ENCODE measurements at places on chromosomes 7 and 10.
A peak's percentile ranks its signal among the peaks of the same experiment; 100 is the strongest.

GRCh38 chr7:5525271-5526099 is 101.9 kb upstream of the TNRC18 start:
- DNase-seq = no peak

GRCh38 chr7:4683884-4684565 is 1.9 kb downstream of the FOXK1 start:
- peak; percentile 91 for DNase-seq

DNA sequence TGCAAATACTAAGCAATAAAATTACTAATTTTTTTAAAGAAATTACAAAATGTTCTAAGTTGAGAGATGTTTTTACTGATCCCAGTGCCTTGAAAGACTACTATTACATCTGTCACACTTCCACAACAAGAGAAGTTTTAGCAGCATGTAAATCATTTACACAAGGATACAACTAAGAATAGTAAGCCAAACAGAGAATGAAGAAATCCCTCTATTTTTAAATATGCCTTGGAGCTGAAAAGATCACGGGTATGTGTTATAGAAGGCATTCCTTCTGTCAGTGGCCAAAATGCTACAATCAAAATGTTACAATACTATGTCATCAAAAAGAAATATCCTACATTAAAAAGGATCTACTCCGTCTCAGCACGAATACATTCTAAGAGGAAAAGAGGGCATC is 52.6 kb downstream of the LARP4B start:
- no peak for DNase-seq

DNA sequence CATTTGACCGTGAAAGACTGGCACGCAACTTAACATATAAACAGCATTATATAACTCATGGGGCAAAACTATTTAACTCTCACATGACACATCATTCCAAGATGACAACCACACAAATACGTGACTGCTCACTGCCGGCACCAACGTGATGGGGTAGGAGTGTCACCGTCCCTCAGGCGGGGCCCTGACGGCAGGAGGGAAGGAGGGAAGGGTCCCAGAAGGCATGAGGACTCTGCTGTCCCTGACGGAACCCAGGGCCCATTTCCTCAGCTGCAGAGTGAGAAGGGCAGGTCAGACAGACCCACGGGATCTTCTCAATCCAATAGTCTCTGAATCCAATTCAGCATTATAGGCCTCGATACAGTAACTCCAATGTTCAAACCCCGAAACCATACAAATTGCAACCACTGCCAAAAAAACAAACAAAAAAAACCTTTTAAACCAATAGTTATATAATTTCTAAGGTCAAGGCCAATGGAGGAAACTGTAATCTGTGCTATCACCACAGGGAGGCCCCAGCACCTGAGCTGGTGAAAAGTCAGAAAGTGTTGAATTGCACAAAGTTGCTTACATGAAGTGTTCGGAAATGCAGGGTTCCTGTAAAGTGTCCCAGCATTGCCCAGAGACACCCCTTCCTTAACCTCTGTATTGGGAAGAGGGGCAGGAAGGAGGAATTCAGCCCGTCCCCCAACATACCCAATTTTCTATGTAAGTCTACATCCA is 137.4 kb downstream of the TNS3 start:
- no peak for DNase-seq

- DNase-seq = no peak
These were observed 3.3 kb downstream of the NUDT13 start for GRCh38 chr10:73113551-73113950.

DNA sequence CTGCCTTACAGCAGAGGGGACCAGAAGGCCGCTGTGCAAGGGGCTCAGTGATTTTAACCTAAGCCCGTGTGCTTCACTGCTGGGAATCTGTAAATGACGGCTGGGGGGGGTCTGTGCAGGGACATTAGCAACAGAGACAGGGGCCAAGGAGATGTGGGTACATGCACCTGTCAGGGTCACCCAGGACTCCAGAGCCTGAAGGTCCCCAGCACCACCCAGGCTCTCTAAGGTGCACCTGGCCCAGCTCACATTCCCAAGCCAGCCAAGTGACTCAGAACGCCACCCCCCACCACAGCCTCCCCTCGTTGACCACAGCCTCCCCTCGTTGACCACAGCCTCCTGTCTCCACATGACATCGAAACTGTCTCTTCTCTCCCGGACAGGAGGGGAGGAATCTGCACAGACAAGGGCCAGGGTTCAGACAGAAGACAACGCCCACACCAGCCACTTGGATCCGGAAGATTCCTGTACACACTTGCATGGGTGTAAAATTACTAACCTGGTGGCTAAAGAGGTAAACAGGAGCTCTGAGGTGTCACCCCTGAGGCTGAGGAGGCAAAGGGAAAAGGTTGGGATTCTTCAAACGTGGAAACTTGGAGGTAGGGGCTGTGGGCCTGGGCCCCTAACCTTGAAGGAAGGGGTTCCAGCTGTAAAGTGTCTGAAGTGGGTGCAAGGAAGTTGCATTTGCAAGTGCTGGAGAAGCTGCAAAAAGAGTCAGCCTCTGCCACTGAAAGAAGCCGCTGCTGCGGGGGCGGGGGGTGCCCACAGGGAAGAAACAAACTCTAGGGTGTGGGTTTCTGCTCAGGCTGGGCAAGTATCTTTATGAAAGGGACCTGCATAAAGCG is 27.0 kb downstream of the CALML3 start:
- DNase-seq = no peak

- DNase-seq = no peak
These were observed 102.9 kb upstream of the MYO3A start for GRCh38 chr10:25831080-25831479.

DNA sequence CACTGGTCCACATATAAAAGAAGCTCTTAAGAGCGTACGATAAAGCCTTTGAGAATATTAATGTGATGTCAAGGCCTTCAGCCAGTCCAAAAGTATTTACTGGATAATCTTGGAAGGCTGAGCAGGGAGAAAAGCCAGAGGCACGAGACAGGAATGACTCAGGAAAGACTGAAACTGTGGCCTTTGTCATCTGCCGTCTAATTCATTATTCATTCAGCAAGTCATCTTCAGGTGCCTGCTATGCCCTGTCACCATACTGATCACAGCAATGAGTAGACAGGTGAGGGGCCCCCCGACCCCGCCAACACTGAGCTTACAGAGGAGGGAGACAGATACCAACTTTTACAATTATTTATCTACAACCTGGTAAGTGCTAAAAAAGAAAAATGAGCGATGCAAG is 78.9 kb downstream of the VOPP1 start:
- DNase-seq = no peak

GRCh38 chr10:60666221-60666620 is 112.1 kb upstream of the CDK1 start:
- DNase-seq = no peak

DNA sequence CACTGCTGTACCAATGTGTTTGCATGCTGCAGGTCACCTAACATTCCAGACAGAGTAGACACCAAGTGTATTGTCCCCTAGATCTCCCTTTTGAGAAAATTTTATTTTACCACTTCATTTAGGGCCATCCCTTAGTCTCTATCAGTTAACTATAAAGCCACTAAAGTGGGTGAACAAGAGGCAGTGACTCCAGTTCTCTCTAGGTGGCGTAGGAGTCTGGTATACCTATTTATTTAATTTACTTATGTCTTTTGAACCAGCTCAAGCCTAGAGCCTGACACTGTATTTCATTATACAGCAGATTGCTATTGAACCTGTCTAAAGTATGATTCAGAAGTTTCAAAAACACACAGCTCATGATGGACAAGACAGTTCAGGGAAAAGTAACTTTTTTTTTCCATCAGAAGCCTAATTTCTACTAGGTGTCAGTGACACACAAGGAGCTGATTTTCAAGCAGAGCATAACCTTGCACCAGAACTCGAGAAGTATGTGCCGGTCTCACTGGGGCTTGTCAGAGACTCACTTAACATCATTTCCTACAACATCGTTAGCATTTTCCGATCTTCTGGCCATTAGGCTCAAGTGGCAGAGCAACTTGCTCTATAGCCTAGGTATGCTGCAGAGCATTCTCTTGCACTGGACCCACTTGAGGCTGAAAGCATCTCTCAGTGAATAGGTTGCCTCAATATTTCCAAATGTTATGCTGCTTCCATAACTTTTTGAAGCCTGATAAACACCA is 175.4 kb downstream of the CDC14C start:
- DNase-seq = no peak

GRCh38 chr10:88500656-88501055 is 82.5 kb downstream of the RNLS start:
- DNase-seq = no peak

GRCh38 chr7:130926001-130926691 is 192.1 kb upstream of the KLF14 start:
- peak; percentile 55 for DNase-seq

GRCh38 chr10:93841961-93842360 is 51.8 kb upstream of the SLC35G1 start:
- DNase-seq = no peak

GRCh38 chr7:124810605-124811004 is 45.0 kb upstream of the GPR37 start:
- no peak for DNase-seq

GRCh38 chr7:86975914-86976313 is 83.5 kb downstream of the ELAPOR2 start:
- DNase-seq = no peak

DNA sequence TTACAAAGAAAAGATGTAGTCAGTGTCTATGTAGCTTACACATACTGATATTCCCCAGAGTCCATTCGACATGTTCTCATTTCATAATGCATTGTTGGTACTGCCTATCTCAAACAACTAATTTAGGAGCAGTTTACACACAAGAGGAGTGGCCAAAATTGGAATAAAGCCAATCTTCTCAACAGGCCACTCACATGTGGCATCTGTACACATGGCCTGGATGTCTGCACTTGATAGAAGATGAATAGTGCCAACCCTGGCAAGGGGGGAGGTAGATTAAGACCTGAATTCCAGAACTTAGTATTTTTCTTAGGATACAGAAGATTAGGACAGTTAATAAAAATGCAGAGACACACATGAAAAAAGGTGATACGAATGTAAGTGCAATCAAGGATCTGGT is 125.3 kb upstream of the STARD3NL start:
- DNase-seq = no peak

GRCh38 chr7:125119559-125120115 is 190.0 kb upstream of the POT1 start:
- DNase-seq = no peak

GRCh38 chr10:34580214-34580613 is 234.9 kb downstream of the PARD3 start:
- no peak for DNase-seq

GRCh38 chr10:94402843-94403379 is 570 bp downstream of the TBC1D12 start:
- DNase-seq = no peak

DNA sequence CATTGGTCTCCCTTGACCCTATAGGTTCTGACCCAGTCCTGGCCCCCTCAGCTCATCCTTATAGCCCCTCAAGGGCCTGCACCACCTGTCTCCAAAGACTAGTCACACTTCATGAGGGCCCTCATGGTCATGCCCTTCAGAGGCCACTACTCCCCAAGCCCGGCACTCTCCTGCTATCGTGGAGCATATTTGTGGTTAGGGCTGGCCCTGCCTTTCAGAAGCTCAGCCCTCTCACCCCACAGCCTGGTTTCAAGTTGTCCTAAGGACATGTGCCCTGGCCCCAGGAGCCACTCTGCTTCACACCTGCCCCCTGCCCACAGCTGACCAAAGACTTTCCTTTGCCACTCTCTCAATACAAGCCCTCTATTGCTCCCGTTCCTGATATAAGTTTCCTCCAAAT is 60.3 kb upstream of the LBX1 start:
- no peak for DNase-seq

DNA sequence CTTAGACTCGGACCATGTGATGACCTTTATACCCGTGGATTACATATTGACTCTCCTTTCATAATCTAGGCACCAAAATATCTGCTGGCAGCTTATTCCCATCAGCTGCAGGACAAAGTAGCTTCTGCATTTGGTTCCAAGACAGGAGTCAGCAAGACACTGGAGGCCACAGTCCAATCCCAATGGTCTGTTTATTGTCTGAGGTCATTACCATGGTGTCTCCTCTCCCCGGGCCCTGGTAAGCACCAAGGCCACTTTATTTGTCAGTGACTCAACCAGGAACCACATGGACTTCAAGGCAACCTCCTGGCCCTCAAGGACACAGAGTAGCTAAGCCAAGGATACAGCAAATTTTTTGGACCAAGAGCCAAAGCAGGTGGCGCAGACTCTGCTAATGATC is 36.1 kb downstream of the KCNMA1 start:
- no peak for DNase-seq

DNA sequence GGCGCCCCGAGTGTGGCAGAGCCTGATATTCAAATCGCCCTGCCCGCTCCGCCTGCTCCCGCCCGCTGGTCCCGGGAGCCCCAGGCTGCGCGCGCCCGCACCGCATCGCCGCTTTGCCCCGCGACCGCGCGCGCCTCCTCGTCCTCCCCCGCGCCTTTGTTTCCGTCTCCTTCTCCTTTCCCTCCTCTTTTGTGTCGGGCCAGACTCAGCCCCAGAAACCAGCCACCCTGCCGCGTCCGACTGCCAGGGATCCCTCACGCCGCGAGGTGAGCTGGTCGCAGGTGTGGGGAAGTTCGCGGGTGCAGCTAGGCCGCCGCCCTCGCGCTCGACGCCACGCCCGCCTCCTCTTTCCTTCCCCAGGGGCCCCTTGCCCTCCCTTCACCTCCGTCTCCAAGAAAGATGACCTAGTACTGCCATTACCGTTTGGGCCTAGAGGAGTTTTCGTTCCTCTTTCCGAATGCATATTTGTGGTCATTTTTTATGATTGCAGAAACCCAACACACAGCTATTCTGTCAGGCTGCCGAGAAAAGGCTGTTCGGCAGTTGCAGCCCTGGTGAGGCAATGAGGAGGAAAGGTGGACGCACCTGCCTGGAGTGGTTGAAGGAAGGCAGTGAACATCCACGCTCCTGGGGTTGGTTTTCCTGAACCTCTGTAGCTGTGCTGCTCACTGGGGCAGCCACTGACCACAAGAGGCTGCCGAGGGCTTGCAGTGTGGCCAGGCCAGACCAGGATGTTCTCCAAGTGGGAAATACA is 107.3 kb downstream of the SNX10 start:
- DNase-seq = peak; percentile 15

- DNase-seq = no peak
These were observed 604.6 kb downstream of the GRID1 start for GRCh38 chr10:85761906-85762445.

All from CD4-positive, alpha-beta T cell treated with Interleukin-4 for 4 hours (primary cell).